CD4-positive, alpha-beta T cell treated with Interleukin-6 at 100 ng/mL for 8 hours (primary cell): ENCODE measurements at places on chromosomes 6 and 20.

DNA sequence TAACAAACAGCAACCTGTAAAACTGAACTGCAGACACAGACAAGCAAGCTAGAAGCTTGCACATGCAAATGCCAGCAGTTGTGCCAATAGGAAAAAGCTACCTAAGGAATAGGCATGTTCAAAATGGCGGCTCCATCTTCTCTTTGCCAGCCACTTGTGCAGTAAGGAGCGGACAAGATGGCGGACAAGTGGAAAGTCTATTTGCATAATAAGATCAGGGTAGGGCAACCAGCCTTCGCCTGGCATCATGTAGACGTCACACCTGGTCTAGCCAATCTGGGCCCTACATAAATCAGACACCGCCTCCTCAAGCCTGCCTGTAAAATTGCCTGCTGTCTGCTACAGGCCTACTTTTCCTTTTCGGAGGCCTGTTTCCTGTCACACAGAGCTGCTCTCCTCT, 18.0 kb downstream of the C6orf52 start:
- no peak for DNase-seq

- DNase-seq = no peak
Observed at GRCh38 chr6:41515995-41516394, 30.2 kb upstream of the FOXP4 start.

GRCh38 chr20:22429175-22430153, 154.9 kb downstream of the FOXA2 start:
- no peak for DNase-seq

GRCh38 chr20:57829805-57830514, 120.1 kb upstream of the PMEPA1 start:
- DNase-seq = no peak

GRCh38 chr6:56729719-56730118, 87.0 kb upstream of the DST start:
- no peak for DNase-seq

GRCh38 chr6:22072949-22073348, 223.9 kb downstream of the PRL start:
- DNase-seq = no peak

DNA sequence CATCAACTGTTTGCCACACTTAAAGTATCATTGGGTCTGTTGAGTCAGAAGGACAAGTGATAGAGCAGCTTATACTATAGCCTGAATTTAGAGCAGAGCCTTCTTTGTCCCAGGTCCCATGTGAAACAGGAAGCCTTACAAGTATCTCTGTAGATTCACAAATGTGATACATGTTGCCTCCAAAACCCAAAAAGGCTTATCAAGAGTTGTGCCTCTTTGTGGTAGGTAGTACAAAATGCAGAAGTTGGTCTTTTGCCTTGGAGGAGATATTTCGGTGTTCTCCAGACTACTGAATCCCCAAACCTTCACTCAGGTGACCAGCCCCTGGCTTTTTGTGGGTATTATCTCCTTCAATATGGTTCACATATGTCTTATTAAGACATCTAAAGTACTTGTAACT, 172.8 kb upstream of the PROKR2 start:
- no peak for DNase-seq

DNA sequence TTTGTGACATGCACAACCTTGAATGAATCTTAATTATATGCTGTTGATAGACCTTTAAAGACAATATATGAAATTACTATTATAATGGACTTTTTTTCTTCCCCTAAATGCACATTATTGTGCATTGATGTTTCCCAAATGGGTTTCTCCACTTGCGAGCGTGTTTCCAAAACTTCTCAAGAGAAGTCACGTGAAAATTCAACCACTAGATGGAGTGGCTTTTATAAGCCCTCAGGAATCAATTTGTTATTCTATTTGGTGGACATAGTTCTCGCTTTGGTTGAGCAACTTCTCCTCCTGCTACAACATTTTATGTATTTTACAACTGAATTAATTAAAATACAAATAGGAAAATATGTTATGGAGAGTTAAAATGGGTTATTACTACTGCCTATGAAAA, 9.0 kb downstream of the CNR1 start:
- no peak for DNase-seq

- DNase-seq = no peak
Observed at GRCh38 chr6:84967389-84967788, 203.0 kb upstream of the TBX18 start.

- no peak for DNase-seq
Observed at GRCh38 chr20:12156252-12156651, 238.6 kb downstream of the BTBD3 start.

GRCh38 chr6:139881236-139881635, 506.8 kb upstream of the CITED2 start:
- no peak for DNase-seq

DNA sequence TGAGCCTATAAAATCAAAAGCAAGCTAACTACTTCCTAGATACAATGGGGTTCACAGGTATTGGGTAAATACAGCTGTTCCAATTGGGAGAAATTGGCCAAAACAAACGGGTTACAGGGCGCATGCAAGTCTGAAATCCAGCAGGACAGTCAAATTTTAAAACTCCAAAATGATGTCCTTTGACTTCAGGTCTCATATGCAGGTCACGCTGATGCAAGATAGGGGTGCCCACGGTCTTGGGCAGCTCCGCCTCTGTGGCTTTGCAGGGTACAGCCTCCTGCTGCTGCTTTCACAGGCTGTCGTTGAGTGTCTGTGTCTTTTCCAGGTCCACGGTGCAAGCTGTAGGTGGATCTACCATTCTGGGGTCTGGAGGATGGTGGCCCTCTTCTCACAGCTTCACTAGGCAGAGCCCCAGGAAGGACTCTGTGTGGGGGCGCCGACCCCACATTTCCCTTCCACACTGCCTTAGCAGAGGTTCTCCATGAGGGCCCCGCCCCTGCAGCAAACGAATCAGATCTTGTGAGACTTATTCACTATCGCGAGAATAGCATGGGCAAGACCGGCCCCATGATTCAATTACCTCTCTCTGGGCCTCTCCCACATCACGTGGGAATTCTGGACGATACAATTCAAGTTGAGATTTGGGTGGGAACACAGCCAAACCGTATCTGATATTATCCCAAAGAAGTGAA, 11.9 kb upstream of the SMIM29 start:
- DNase-seq = no peak
